Esophagus mucosa (tissue), 1 donor: ENCODE measurements at places on chromosomes 6 and 20. TPM values are rescaled to one million over a fixed set of nuclear protein-coding genes. Genes with fewer than 3 reads are reported as not detected.

Gene C6orf58
- total RNA-seq = not detected

Gene CITED2
- total RNA-seq = 27.3 TPM

Gene FRK
- 7.8 TPM for total RNA-seq

Gene VWA7
- 1.6 TPM for total RNA-seq

Gene NDRG3
- 15.3 TPM for total RNA-seq

Gene ADTRP
- 0.72 TPM for total RNA-seq

Gene RAE1
- 22.8 TPM for total RNA-seq

Gene IPCEF1
- 1.8 TPM for total RNA-seq

Gene VSTM2L
- total RNA-seq = 0.52 TPM

Gene FAM162B
- 0.92 TPM for total RNA-seq

Gene SLC22A2
- not detected for total RNA-seq
